ENCODE measurements at places on chromosomes 5 and 9.

DNA sequence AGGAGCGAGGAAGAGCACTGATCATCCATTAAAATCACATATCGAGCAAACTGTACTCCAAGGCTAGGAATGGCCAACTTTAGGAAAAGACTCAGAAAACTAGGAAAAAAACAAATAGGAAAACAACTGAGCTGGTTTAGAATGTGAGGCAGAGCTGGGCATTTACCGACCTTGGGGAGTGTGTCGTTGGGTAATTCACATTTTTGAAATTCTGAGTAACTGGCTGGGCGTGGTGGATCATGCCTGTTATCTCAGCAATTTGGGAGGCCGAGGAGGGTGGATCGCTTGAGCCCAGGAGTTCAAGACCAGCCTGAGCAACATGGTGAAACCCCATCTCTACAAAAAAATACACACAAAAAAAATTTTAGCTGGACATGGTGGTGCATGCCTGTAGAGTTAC lies 70.1 kb downstream of the ZFAND5 start:
- DNase-seq: no peak

DNA sequence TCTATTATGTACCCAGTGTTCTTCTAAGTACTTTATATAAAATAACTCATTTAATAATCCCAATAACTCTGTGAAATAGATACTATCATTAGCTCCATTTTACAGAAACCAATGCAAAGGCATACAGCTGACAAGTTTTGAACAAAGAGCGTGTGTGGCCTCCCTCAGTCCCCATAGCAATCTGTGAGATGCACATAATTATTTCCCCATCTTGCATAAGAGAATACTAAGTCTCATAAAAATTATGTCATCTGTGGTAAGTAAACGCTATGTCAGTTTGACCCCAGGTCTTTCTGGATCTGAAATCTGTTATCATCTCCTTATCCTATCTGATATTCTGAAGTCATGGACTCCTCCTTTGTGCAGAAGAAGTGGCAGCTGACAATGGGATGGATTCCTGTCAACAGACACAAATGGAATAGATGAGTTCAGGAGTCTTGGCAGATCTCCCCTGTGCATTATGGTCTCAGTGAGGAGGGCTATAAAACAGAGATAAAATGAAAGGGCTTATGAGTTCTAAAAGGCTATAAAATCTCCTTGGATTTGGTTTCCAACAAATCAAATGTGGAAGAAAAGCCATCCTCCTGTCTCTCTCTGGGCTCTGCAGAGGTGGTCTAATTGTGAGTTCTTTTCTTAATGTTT lies 162.5 kb upstream of the TLE4 start:
- DNase-seq: no peak

- DNase-seq: no peak
Observed at GRCh38 chr9:130300739-130301138, 35.2 kb downstream of the HMCN2 start.

DNA sequence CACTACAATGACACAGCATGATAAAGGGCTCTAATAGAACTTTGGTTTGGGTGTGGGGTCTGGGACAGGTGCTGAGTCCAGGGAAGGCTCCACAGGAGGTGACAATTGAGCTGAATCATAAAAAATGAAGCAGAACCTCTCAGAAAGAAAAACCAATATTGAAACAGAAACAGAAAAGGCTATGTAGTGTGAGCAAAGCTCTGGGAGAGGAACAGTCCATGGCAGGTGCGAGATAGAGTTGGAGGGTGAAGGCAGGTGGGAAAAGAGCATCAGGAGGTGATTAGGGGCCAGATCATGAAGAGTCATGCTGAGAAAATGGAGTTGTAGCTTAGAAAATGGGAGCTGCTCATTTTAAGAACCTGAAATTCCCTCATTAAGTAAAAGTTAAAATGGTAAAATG lies 164.9 kb downstream of the KCTD16 start:
- no peak for DNase-seq

All from activated CD4-positive, alpha-beta T cell treated with anti-CD3 and anti-CD28 coated beads, Interleukin-10, Interleukin-2, amounts not matched to agents 100 ng/mL and 50 ng/mL, durations not matched to agents 16 hours and 8 hours (primary cell).